ENCODE measurements at places on chromosomes 4 and X.
A peak's percentile ranks its signal among the peaks of the same experiment; 100 is the strongest.

DNA sequence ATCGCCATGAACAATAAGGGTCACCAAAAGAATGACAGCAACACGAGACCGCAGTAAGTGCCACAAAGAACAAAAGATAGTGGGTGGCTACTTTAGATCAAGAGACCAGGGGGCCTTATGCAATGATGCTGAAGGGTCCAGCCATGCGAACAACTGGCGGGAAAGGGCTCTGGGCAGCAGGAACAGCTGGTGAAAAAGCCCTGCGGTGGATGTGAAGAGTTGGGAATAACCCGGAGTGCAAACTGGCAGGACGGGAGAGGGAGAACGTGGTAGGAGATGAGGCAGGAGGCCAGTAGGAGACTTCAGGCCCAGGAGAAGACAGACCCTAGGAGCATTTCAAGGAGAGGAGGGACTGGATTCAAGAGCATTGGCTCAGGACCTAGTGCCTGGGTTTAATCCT, 120.2 kb downstream of the AFAP1 start:
- DNase-seq: no peak

- peak; percentile 74 for DNase-seq
These were observed 14.1 kb downstream of the ZNF157 start for GRCh38 chrX:47384502-47384901.

- no peak for DNase-seq
These were observed 118.0 kb upstream of the RPL34 start for GRCh38 chr4:108502356-108502755.

GRCh38 chr4:145387079-145387478, 94.6 kb upstream of the SMAD1 start:
- no peak for DNase-seq

GRCh38 chrX:17078031-17078720, 131.7 kb downstream of the REPS2 start:
- no peak for DNase-seq

DNA sequence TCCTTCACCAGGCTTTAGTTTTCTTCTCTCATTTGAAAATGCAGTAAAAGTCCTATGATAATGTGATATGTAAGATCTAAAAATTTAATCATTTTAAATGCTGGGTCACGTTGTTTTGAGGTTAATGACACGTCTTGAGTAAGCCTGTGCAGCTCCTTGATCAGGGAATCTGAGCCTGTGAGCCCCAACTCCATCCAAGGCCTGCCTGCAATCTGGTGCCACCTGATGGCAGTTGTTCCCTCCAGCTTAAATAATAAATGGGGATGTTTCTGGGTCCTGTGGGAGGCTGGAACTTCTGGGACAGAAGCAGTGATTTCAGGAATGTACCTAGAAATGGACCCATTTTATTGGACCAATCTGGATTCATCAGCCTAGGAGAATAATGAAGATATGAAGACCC, 455.4 kb upstream of the ADGRL3 start:
- no peak for DNase-seq

DNA sequence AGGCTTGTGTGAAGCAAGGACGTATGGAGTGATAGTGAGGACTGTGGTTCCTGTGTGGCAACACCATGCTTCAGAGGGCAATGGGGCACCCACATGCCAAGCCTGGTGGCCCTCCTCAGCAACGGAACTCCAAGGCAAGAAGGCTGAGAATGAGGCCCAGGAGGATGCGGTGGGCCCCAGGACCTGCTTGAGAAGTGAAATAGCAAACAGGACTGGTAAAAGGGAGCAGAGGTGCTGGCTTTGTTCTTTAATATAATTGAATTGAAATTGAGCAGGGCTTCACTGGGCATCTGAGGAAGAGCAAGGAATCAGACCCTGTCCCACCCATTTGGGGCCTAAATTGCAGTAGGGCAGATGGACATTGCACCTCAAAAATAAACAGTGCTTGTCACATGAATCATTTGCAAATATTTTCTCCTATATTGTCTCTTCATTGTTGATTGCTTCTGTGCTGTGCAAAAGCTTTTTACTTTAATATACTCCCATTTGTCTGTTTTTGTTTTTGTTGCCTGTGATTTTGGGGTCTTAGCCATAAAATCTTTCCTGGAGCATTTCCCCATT, 2.3 kb downstream of the TMEM187 start:
- DNase-seq: no peak

DNA sequence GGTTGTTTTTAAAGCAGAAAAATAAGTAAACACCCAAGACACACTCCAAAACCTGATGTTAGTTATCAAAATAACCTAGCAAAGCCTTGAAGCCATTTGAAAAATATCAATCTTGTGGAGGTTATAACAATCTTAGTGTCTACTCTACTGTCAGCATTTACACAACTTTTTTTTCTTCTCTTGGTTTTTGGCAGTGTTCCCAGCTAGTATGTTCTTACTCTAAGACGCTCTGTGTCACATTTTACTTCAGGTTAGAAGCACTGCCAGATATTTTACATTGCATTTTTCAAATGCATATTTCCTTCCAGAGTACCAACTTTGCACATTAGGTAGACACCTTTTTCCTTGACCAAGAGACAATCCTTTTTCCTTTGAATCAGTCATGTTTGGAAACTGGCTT, 114.0 kb upstream of the INPP4B start:
- DNase-seq: no peak

- DNase-seq: no peak
These were observed 1956.7 kb downstream of the C4orf33 start for GRCh38 chr4:131052646-131053045.

DNA sequence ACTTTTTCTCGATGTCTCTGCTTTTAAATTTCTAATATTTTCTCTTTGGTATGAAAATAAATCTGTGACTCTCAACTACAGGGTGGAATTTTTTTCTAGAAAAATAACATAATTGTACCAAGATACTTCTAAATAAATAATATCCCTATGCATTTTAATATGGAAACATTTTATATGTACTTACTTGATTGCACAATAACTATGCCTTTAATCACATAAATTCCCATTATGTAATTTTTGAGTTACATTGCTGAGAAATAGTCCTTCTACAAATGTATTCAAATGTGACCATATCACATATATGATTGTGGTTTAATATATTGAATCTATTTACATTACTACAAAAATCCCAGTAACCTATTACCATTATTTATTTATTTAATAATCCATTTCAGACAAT, 1543.3 kb upstream of the PABPC4L start:
- DNase-seq: no peak

DNA sequence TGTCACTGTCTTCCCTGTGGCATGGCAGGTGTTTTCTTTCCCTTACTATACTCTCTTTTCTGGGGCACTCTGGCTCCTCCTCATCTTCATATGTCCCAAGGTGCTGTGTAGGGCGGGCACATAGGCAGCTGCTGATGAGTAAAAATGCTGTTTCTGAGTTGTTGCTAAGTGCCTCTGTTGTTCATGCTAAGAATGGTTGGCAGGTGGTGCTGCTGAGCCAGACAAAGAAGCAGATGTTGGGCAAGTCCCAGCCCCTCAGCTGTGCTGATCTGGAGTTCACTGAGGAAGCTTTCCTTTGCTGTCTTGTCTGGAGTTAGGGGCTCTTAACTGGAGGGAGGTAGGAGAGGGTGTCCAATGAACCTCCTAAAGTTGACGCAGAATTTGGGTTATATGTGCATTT, 40.6 kb downstream of the HADH start:
- peak; percentile 72 for DNase-seq

- DNase-seq: no peak
These were observed 156.5 kb upstream of the ETNPPL start for GRCh38 chr4:108919226-108919893.

DNA sequence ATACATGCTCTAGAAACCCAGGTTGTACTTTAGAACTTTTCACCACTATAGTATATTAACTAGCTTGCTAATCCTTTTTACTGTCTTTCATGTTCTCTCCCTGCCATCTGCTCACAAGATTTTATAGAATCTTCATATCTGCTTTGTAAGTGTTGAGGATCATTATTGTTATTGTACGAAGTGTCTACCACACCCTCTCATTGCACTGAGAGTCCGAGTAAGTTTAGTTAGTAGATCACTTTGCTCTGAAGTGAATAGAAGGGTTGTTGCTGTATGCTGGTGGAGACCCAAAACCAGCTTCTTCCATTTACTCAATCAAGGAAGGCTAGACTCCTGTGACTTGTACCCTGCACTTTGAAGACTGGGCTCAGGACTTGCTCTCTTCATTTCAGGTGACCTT, 17.1 kb downstream of the GAB1 start:
- DNase-seq: no peak

- DNase-seq: no peak
These were observed 66.3 kb downstream of the DCUN1D4 start for GRCh38 chr4:51909236-51909703.

- DNase-seq: no peak
These were observed 901.6 kb upstream of the NDST4 start for GRCh38 chr4:116015062-116015461.

DNA sequence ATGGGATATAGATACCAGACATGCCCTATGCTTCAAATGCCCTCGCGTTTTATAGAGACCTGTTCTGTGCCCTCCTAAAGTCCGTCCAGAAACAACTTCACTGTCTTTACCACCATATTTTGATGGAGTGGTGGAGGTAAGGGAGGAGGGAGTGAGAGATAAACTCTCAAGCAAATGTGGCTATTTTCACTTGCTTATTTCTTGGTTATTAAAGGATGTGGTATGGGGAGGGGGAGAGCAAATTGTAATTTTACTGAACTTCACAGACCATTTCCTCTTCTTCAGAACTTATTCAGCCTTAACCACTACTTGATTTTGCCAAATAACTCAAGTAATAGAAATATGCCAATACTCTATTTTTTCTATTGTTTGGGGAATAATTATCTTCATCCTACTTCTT, 31.5 kb downstream of the GPR174 start:
- DNase-seq: peak; percentile 36

DNA sequence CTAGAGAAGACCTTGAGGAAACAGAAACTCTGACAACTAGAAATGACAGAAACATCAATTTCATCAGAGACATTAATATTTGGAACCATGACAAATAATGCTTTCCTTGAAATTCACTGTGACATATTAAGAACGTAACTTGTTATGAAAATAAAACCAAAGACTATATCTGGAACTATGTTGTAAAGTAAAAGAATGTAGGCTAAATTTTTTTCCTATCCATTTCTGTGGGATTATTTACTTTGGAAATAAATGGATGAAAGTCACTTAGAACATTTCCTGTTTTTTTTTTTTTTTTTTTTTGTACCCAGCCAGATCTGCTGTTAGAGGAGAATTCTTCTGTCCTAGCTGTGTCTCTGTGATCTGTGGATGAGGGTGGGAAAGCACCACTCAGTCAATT, 255.9 kb downstream of the SPRY1 start:
- no peak for DNase-seq

DNA sequence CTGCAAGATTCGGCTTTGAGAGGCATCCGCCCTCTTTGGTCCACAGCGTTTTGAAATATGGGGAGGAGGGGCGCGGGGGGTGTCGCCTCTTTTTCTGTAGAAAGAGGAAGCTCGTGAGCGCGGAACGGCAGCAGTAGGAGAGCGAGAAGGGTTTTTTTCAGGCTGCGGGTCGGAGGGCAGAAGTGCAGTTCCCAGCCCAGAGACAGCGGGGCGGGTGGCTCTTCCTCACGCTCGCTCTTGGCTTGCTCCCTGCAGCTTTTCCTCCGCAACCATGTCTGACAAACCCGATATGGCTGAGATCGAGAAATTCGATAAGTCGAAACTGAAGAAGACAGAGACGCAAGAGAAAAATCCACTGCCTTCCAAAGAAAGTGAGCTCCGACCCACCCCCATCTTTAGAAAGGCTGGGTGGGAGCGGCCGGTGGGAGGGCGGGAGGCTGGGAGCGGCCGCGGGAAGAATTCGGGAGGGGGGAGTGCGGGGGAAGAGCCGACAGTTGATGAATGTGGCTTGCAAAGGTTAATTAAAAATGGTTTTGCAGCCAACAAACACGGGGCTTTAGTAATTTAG, 1.2 kb downstream of the TMSB4X start:
- peak; percentile 60 for DNase-seq

- no peak for DNase-seq
These were observed 29.0 kb downstream of the PDHA1 start for GRCh38 chrX:19372547-19373331.
